IMR-90 (cell line): ENCODE measurements at places on chromosomes 3 and 15. TPM values are rescaled to one million over a fixed set of nuclear protein-coding genes. Genes with fewer than 3 reads are reported as not detected.

The SCG5 gene
- 15.6 and 16.8 TPM in 2 replicates for polyA plus RNA-seq

The XCR1 gene
- polyA plus RNA-seq = not detected in 2 replicates

The SLC12A1 gene
- polyA plus RNA-seq = not detected in 2 replicates

The NRG4 gene
- polyA plus RNA-seq = not detected in 2 replicates

The CELF6 gene
- 0.06 and 0.07 TPM in 2 replicates for polyA plus RNA-seq

The LMCD1 gene
- polyA plus RNA-seq = 43.1 and 53.8 TPM in 2 replicates

The SOX14 gene
- polyA plus RNA-seq = not detected in 2 replicates

The SLC35G2 gene
- 5.9 and 7.0 TPM in 2 replicates for polyA plus RNA-seq

The TMEM212 gene
- not detected in 2 replicates for polyA plus RNA-seq

The KY gene
- 0.04 and 0.09 TPM in 2 replicates for polyA plus RNA-seq

The EEF1AKMT4 gene
- 3.6 and 5.3 TPM in 2 replicates for polyA plus RNA-seq

The ARNT2 gene
- 16.7 and 18.2 TPM in 2 replicates for polyA plus RNA-seq

The GPR171 gene
- polyA plus RNA-seq = not detected in 2 replicates

The ACSBG1 gene
- polyA plus RNA-seq = 0.02 and 0.03 TPM in 2 replicates

The IGF1R gene
- polyA plus RNA-seq = 24.0 and 27.1 TPM in 2 replicates

The CMTM7 gene
- polyA plus RNA-seq = 31.4 and 33.7 TPM in 2 replicates

The GABRR3 gene
- not detected in 2 replicates for polyA plus RNA-seq

The CLDN11 gene
- polyA plus RNA-seq = 307 and 318 TPM in 2 replicates

The FBXW12 gene
- not detected in 2 replicates for polyA plus RNA-seq

The PLXNA1 gene
- polyA plus RNA-seq = 49.4 and 61.7 TPM in 2 replicates

The LRRC49 gene
- polyA plus RNA-seq = 7.2 and 8.6 TPM in 2 replicates

The EXD1 gene
- not detected in 2 replicates for polyA plus RNA-seq

The MNS1 gene
- 0.62 and 0.84 TPM in 2 replicates for polyA plus RNA-seq

The CCNB2 gene
- polyA plus RNA-seq = 45.2 and 54.6 TPM in 2 replicates

The PLSCR4 gene
- 3.9 and 4.4 TPM in 2 replicates for polyA plus RNA-seq

The LDHAL6B gene
- polyA plus RNA-seq = not detected in 2 replicates

The ZNF197 gene
- polyA plus RNA-seq = 4.1 and 5.0 TPM in 2 replicates

The ST8SIA2 gene
- polyA plus RNA-seq = not detected in 2 replicates

The PLSCR2 gene
- polyA plus RNA-seq = not detected in 2 replicates

The XRN1 gene
- polyA plus RNA-seq = 6.0 and 6.8 TPM in 2 replicates

The JAGN1 gene
- polyA plus RNA-seq = 30.3 and 32.7 TPM in 2 replicates

The CYP1A2 gene
- polyA plus RNA-seq = not detected in 2 replicates

The IGSF11 gene
- 0.06 TPM in 1 of 2 replicates, not detected in the other for polyA plus RNA-seq

The TERC gene
- polyA plus RNA-seq = not detected in 2 replicates

The GPR149 gene
- polyA plus RNA-seq = not detected in 2 replicates

The ERC2 gene
- 0.14 and 0.17 TPM in 2 replicates for polyA plus RNA-seq

The CD86 gene
- not detected in 2 replicates for polyA plus RNA-seq

The ADPGK gene
- 56.1 and 62.8 TPM in 2 replicates for polyA plus RNA-seq
